NK-92 treated with Interleukin-12 subunit alpha and Interleukin-12 subunit beta, amount 100 ng/mL, for 24 hours (cell line): ENCODE measurements at places on chromosomes 3 and 15.
A peak's percentile ranks its signal among the peaks of the same experiment; 100 is the strongest.

- DNase-seq, result no peak
Observed at GRCh38 chr3:160999274-160999673, 105.9 kb downstream of the B3GALNT1 start.

DNA sequence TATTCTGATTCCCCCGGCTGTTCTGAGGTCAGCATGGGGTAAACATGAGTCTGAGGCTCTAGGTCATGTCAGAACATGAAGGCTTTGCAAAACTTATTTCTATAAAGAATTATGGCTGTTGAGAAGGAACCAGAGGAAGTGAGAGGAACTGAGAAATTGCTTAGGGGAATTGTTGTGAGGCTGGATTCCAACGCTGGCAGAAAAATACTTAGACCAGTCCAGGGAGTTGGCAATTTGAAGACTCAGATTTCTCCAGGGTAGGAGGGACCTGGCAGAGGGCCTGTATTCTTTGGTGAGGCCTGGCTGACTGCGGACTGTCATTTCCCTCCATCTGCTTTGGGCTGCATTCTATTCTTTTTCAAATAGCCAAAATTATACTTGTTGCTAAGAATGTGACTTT, 155.5 kb downstream of the PLD1 start:
- DNase-seq, result no peak

DNA sequence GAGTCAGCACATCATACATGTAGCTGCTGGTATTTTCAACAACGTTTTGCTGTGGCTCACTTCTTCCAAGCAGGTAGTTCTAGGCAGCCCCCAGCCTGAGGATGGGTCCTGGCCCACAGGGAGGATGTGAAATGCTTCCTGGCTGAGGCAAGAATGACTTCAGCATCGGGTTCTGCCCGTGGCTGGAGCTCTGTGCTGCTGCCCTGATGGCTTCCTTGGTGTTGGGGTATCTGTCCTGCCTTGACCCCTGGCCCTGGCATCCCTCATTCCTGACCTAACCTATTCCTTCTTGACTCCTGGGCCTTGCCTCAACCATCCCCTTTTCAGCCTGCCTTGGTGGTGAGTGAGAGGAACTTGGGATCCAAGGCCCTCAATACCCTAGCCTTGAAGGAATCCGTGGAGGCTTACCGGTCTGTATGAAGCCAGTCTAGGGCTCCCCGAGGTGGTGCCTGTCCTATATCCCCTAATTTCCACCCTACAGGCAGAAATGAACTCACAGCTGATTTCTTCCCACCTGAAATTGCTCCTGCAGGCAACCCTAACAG, 300.6 kb downstream of the TLE3 start:
- DNase-seq, result no peak

DNA sequence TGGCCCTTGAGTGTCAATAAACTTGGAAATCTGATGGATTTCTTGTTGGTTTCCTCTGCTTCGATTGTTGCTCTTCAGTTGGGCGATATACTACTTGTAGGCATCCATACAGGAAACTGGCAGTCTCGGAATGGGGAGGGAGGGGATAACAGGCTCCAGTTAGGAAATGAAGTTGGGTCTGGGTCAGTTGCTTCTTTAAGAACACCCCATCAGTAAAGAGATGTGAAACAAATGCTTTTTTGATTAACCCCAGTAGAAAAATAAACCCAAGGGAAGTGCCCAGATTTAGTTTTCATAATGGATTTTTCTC, 681 bp downstream of the CHMP2B start:
- DNase-seq, result no peak

- DNase-seq, result no peak
Observed at GRCh38 chr15:53808058-53808706, 48.7 kb upstream of the WDR72 start.

DNA sequence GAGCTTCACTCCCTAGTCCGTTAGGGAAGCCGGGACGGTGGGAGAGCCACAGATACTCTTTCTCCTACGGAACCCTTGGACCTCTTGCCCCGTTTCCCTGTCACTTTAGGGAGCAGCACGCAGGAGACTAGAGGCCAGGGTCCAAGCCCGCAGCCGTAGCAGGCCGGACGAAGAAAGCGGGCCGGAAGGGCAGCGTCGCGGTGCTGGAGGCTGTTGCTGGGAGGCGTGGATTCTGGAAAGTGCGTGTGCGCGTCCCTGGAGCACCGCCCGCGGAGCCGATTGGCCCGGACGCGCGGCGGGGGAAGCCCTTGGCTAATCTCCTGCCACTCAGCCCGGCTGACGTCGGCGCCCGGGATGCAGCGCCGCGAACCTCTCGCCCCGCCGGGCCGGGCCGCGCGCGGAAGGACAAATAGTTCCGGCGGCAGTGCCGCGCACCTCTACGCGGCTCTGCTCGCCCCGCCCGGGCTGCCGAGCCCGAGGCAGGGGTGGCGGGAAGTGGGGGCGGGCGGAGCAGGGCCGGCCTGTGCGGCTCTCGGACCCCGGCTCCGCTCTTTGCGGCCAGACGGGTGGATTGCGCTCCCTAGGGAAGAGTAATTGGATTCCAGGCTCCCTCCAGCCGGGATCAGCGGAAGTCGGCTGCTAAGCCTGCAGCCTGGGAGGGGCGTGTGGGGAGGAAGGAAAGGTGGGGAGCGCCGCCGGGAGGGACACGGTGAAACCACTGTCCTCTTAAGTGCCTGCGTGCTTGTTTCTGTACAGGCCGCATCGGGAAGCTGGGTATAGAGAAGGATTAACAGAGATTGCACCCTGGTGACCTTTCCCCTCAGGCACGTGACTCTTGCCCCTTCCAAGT, 31.3 kb upstream of the TCF12 start:
- DNase-seq, result peak; percentile 48

DNA sequence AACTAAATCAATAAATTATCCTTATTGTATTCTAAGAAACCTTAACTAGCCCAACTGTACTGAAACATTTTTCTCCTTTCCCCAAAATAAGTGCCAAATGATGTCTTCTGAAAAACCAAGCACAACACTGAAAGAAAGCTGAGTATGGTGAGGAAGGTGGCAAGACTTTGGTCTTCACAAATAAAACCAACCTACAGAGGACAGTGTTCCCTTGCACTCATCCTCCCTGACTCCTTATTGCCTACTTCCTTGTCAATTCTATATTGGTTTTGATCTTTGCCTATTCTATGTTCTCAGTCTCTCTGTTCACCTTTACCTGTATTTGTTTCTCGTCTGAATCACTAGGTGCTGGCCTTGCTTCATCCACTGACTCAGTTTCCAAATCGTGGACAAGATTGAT, 490.1 kb upstream of the ZNF385D start:
- DNase-seq, result no peak

DNA sequence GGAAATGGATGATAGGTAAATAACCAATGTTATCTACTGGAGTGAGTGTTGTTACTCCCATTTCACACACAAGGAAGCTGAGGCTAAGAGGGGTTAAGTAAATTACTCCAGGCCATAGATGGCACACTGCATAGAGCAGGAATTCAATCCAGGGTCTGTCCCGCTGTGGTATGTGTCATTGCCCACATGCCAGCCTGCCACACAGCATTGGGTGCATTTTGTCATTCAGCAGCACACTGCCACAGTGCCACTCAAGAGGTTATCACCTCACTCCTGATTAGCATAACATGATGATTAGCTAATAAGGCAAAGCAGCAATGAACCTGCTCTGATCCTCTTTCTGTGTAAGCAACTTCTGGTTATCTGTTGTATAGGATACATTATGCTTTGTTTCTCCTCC, 157.4 kb upstream of the CTNNB1 start:
- no peak for DNase-seq

GRCh38 chr3:33989229-33989628, 190.8 kb downstream of the PDCD6IP start:
- no peak for DNase-seq

DNA sequence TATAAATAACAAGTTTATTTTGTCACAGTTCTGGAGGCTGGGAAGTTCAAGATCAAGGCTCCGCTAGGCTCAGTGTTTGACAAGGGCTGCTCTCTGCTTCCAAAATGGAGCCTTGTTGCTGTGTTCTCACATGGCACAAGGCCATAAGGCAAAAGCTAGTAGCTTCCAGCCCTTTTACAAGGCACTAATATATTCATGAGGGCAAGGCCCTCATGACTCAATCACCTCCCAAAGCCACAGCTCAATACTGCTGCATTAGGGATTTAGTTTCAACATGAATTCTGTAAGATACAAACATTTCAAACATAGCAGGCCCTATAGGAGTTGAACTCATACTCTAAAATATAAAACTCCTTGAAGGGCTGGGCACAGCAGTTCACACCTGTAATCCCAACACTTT, 30.2 kb downstream of the ZBTB11 start:
- no peak for DNase-seq

DNA sequence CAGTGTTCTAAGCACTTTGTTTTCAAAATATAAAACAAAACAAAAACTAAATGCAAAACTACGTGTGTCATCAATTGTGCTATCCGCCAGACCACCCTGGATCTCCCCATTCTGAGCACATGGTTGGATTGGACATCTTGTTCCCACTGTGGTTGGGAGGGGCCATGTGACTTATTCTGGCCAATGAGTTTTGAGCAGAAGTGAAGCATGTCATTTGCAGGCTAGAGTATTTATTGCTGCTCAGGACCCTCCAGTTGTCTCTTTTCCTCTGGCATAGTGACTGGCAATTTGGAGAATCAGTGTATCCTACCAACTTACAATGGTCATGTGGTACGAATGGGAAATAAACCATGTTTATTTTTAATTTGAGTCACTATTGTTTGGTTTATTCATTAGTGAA, 70.2 kb upstream of the ST8SIA2 start:
- DNase-seq, result no peak

DNA sequence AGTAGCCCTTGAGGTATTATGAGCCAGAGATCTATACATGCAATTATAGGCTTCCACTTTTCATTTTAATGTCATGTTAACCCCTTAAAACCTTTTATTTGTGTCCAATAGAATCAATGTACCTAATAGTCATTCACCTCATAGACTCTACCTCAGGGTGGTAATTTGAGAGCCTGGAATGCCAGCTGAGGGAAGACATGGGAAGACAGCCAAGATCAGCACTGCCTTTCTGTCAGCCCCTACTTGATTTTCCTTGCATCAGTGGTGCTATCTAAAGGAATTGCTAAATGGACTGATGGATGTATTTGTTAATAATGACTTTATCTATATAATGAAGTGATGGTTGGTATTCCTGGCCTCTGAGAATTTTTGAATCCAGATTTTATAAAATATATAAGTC, 113.3 kb upstream of the GBE1 start:
- DNase-seq, result no peak

DNA sequence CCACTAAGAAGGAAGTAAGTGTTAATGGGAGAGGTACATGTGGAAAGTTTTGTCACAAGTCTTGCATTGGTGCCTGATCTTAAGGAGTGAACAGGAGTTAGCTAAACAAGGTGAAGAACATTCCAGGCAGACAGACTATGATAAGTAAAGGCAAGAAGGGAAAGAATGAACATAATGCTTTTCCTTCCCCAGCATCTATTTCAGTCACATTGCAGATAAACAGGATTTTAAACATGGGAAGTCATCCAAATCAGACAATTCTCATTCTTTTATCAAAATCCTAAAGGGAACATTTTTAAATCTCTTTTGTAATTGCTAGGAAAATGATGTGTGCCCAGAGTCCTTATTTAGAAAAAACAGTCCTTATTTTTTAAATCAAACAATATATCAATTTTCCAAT, 424.6 kb downstream of the FGF12 start:
- DNase-seq, result no peak

GRCh38 chr3:63076357-63076756, 201.1 kb upstream of the CADPS start:
- no peak for DNase-seq

GRCh38 chr3:52704611-52705437, 767 bp downstream of the GLT8D1 start:
- no peak for DNase-seq

DNA sequence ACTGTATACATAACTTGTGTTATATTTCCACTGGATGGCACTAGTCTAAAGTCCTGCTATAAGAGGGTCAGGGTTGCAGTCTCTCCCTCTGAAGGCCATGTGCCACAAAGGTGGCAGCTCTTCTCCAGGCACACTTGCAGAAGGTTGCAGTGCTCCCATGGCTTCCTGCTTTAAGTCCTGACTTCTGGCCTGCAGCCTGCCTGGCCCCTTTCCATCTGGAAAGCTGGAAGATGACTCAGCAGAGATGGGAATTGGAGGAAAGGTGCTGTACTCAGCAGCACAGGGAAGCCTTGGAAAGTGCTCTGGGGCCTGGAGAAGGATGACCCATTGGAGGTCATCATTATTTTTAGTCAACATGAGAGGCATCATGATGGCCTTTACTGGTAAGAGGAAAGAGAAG, 40.9 kb upstream of the MRPL3 start:
- no peak for DNase-seq

- DNase-seq, result no peak
Observed at GRCh38 chr3:71135373-71136088, 448.0 kb downstream of the FOXP1 start.

DNA sequence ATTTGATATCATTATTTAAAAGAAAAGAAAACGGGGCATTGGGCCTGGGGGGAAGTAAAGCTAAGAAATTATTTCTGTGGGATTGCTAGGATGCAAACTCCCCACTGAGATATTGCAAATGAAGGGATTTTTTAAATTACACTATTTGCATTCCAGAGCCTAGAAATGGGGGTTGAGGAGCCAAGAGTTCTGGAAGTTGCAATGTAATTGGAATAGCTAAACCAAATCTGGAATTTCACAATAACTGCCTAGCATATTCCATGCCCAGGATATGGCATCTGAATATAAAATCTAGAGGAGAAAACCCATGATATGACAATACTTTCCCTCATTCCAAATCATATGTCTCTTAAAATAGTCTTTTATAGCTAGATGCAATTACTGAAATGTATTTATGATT, 93.0 kb downstream of the CADM2 start:
- DNase-seq, result no peak

DNA sequence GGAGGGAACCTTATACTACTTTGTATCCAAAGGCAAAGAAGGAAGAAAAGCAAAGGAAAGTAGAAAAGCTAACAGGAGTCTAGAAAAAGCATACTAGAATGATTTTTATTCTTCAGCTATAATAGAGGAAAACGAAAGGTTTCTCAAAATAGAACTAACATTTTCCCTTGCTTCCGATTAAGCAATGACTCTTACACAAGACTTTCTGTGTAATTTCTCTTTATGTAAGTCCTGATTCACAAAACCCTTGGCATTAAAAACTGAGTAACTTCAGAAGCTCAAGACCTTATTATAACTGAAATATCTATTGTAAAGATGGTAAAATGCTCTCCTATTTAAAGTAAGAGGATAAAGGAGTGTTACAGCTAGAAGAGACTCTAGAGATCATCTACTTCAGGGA, 97.4 kb downstream of the DTWD1 start:
- no peak for DNase-seq

GRCh38 chr15:57283774-57284503, 92.4 kb upstream of the CGNL1 start:
- no peak for DNase-seq

DNA sequence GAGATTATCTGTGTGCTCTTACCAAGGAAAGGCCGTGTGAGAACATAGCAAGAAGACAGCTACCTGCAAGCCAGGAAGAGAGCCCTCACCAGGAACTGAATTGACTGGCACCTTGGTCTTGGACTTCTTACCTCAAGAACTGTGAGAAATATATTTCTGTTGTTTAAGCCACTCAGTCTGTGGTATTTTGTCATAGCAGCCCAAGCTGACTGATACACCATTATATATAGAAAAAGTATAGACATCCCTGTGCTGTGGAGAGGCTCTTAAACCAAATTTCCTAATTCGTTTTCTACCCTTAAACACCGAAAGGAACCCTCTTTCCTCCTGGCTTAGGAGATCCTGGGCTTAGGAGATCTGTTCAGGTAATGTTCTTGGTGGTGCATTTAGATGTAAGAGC, 44.8 kb downstream of the CGNL1 start:
- DNase-seq, result no peak
